ENCODE measurements at places on chromosomes 4 and X.
A peak's percentile ranks its signal among the peaks of the same experiment; 100 is the strongest.

DNA sequence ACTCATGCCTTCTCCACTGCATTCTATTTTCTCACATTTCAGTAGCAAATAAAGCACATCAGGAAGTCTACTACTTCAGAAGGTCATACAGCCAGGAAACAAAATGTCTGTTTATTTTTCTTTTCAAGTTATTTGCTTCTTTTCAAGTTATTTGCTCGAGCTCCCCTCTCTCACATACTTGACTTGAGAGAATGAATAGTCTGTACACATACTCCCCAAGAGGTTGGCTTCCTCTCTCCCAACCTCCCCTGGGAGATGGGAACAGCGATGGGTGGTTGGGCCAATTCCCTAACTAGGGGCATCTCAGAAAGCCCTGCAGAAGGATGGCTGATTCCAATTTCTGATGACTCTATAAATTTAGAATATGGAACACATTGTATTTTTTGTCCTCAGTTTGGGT lies 64.7 kb upstream of the PTPN13 start:
- DNase-seq, result no peak

- DNase-seq, result no peak
Measured at GRCh38 chr4:124861761-124862160, 149.2 kb upstream of the ANKRD50 start.

DNA sequence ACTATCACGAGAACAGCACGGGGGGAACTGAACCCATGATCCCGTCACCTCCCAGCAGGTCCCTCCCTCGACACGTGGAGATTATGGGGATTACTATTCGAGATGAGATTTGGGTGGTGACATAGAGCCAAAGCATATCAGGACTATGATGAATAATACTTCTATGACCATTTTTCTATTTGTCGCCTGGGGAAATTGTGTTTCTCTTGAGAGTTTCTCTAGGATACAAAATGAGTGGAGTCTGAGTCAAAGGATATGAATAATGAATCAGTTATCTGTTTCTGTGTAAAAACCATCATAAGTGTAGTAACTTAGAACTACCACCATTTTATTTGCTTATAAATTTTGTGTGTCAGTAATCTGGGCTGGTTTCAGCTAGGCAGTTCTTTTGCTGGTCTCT lies 533.0 kb upstream of the ARX start:
- no peak for DNase-seq

- no peak for DNase-seq
Measured at GRCh38 chr4:110132816-110133719, 65.3 kb downstream of the ELOVL6 start.

- DNase-seq, result no peak
Measured at GRCh38 chrX:84205276-84205675, 17.3 kb upstream of the RPS6KA6 start.

DNA sequence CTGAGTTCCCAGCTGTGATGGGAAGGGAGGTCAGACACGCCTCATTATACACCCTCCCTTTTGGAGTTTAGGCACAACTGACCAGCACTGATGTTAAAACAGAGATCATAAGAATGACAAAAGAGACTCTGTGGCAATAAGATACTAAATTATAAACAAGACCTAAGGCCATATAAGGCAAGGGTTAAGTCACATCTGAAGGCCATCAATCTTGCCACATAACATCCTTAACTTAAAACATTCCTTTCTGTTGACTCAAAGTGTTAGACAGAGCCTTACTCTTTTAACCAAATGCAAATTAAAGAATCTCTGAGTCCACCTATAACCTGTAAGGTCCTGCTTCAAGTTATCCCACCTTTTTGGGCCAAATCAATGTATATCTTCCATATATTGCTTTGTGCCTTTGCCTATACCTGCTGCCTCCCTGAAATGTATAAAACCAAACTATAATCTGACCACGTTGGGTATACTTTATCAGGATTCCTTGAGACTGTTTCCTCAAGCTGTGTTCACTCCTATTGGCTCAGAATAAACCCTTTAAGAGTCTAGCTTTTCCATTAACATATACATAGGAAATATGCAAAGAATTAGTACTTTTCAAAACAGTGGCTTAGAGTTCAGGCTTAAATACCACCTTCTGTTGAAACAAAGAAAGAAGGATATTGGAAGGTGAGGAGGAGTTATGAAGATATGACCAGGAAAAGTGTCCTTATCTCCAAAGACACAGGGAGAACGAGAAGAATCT lies 214.4 kb upstream of the PPP1R2C start:
- peak; percentile 7 for DNase-seq

DNA sequence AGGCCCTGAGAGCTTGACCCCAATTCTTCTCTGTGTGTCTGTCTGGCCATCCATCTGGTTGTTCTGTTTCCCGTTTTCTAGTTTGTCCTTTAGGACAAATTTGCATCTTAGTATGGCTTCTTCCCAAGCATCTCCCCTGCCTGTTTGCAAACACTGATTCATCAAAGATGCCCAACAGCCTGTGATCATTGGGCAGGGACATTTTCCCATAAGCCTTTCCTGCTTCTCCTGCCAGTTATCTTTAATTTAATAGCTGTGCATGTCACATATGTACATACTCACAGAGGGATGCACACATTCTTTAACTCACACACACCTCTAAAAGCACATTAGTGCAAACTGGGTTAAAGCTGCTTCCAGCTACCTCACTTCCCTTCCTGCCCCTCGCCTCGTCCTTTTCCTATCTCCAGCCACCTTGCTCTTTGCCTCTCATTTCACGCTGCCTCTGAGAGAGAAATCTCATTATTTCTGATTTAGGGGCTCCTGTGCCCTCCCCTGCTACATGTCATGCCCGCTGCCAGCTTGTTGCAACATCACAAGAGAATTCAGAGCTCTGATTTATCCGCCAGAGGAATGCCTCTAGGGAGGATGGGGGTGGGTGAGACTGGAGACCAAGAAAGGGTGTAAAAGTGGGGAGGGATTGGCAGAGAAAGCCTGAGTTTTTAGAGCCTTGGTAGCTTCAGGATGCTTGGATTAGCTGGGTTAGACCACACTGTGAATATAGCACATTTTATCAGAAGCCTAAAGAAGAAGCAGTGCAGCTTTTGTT lies 100.6 kb downstream of the NHS start:
- DNase-seq, result no peak

DNA sequence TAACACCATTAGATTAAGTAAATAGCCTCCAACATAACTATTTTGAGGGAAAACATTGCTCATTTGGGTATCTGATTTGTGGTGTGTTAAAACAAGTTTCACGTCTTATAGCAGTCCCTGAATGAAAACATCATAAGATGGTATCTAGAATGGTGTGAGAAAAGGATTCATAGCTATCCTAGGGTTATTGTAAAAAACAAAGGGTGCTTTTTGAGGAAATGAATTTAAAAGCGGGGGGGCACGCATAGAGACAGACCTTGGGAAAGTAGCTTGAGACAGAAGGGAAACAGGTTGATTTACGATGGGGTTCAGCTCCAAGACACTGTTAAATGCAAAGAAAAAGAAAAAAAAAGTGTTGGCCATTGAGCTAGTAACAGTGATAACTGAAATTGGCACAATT lies 768 bp upstream of the CXCL10 start:
- DNase-seq, result no peak

DNA sequence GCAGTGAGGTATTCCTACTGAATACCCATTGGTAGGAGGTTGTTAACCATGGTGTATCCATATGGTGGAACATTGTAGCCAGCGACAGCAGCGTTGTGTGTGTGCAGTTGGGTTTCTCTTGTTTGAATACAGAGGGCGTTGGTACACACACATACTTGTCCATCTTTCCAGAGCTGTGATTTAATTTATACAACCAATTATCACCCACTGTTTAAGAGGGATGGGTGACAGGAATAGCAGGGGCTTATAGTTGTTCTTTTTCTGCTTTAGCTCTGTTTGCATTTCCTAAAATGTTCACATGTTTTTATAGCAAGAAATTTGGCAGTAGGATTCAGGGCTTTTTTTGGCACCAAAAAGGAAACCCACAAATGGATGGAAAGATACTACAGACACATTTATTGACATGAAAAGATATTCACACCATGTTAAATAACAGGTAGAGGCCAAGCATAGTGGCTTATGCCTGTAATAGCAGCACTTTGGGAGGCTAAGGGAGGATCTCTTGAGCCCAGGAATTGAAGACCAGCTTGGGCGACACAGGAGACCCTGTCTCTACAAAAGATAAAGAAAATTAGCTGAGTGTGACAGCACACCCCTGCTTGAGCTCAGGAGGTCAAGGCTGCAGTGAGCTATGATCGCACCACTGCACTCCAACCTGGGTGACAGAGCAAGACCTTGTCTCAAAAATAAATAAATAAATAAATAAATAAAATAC lies 60.6 kb downstream of the TNIP2 start:
- no peak for DNase-seq

DNA sequence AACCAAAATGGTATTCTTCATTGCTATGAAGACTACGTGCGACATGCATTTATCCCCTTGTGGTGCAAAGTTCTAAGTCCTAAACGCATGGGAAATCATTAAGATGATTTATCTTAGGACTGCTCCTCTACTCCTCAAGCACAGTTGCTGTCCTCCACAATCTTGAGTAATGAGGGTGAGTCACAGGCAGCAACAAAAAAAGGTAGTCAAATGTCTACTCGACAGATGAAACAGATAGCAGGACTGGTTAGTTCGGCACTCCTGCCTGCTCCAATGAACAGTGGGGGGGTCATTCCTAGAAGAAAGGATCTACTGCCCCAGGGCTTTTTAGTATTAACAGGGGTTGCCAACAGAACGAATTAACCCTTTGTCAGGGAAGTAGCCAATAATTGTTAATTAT lies 233.7 kb upstream of the FGF13 start:
- DNase-seq, result no peak

- no peak for DNase-seq
Measured at GRCh38 chrX:24842486-24842885, 148.8 kb downstream of the POLA1 start.

Measured in fibroblast of skin of left biceps (primary cell).